OCI-LY7 (cell line): ENCODE measurements at places on chromosomes 12 and 14.
A peak's percentile ranks its signal among the peaks of the same experiment; 100 is the strongest.

- peak; percentile 96 for DNase-seq
Observed at GRCh38 chr12:54984658-54985376, at the start of gene TESPA1. Gene TESPA1 (minus strand): TSS chr12:54984762. CDS start chr12:54974562, 10,200 bp downstream.

GRCh38 chr12:85956081-85956480 lies 82.0 kb downstream of the NTS start:
- no peak for DNase-seq

GRCh38 chr12:65685514-65685913 lies 138.8 kb upstream of the HMGA2 start:
- DNase-seq = no peak

- DNase-seq = no peak
Observed at GRCh38 chr14:46306267-46306666, 345.3 kb downstream of the RPL10L start.
